Vein endothelial cell (primary cell): ENCODE measurements at places on chromosomes 12 and 14. TPM values are rescaled to one million over a fixed set of nuclear protein-coding genes. Genes with fewer than 3 reads are reported as not detected.

Gene OTX2
- not detected in 2 replicates for total RNA-seq

Gene FLRT2
- 254 and 342 TPM in 2 replicates for total RNA-seq

Gene FAM186B
- total RNA-seq = 0.48 and 0.65 TPM in 2 replicates

Gene AQP6
- total RNA-seq = not detected in 2 replicates

Gene ACVRL1
- 417 and 629 TPM in 2 replicates for total RNA-seq

Gene VRTN
- not detected in 2 replicates for total RNA-seq

Gene TRPV4
- total RNA-seq = 3.5 and 4.6 TPM in 2 replicates

Gene GARIN6
- not detected in 2 replicates for total RNA-seq

Gene OR2AP1
- total RNA-seq = not detected in 2 replicates

Gene AGAP2
- total RNA-seq = 0.29 and 0.33 TPM in 2 replicates

Gene ING4
- total RNA-seq = 37.7 and 40.8 TPM in 2 replicates

Gene TAS2R10
- total RNA-seq = 0.98 and 1.5 TPM in 2 replicates

Gene HOXC13
- not detected in 2 replicates for total RNA-seq

Gene ACVR1B
- total RNA-seq = 12.4 and 18.3 TPM in 2 replicates

Gene IFI27
- 22.2 and 28.8 TPM in 2 replicates for total RNA-seq

Gene FITM1
- 0.65 TPM in 1 of 2 replicates, not detected in the other for total RNA-seq

Gene LPAR5
- total RNA-seq = 0.10 TPM in 1 of 2 replicates, not detected in the other

Gene SOCS2
- 12.1 and 20.8 TPM in 2 replicates for total RNA-seq

Gene MTHFD1
- 25.5 and 49.2 TPM in 2 replicates for total RNA-seq

Gene SOAT2
- not detected in 2 replicates for total RNA-seq

Gene REP15
- total RNA-seq = 2.9 and 6.2 TPM in 2 replicates

Gene TMEM30B
- total RNA-seq = 0.19 and 0.33 TPM in 2 replicates

Gene CLEC2A
- not detected in 2 replicates for total RNA-seq

Gene IKBIP
- total RNA-seq = 46.1 and 62.8 TPM in 2 replicates

Gene TMED8
- total RNA-seq = 12.7 and 16.3 TPM in 2 replicates

Gene KIF5A
- not detected in 2 replicates for total RNA-seq

Gene GZMB
- total RNA-seq = not detected in 2 replicates

Gene CMKLR1
- total RNA-seq = under 0.01 and 0.10 TPM in 2 replicates

Gene VTI1B
- 50.0 and 54.2 TPM in 2 replicates for total RNA-seq

Gene SLC35F4
- total RNA-seq = not detected in 2 replicates

Gene STAT2
- total RNA-seq = 69.4 and 94.7 TPM in 2 replicates

Gene KLHDC1
- total RNA-seq = 1.3 TPM in 2 replicates

Gene FAM181A
- not detected in 2 replicates for total RNA-seq

Gene AVPR1A
- total RNA-seq = not detected in 2 replicates
